ENCODE measurements at places on chromosomes 3 and 15. TPM values are rescaled to one million over a fixed set of nuclear protein-coding genes. Genes with fewer than 3 reads are reported as not detected.

GRCh38 chr3:161489395-161489794 lies 7.2 kb upstream of the OTOL1 start:
- DNase-seq = no peak
- H3K27ac ChIP-seq = no peak overlapping the region
- H3K4me1 ChIP-seq = no peaks in the 10 kb centered on the region
- H3K4me3 ChIP-seq = no peak overlapping the region
- no peaks in the 10 kb centered on the region for H3K36me3 ChIP-seq
- no peaks in the 10 kb centered on the region for H3K27me3 ChIP-seq

PP2D1 gene
- not detected for total RNA-seq

FGD5 gene
- total RNA-seq = 0.12 TPM

- H3K4me3 ChIP-seq = no peak overlapping the region
- DNase-seq = no peak
- no peaks in the 10 kb centered on the region for H3K27me3 ChIP-seq
- no peak overlapping the region for H3K27ac ChIP-seq
These were observed 208.4 kb downstream of the TIGIT start for GRCh38 chr3:114502204-114502603.

DNA sequence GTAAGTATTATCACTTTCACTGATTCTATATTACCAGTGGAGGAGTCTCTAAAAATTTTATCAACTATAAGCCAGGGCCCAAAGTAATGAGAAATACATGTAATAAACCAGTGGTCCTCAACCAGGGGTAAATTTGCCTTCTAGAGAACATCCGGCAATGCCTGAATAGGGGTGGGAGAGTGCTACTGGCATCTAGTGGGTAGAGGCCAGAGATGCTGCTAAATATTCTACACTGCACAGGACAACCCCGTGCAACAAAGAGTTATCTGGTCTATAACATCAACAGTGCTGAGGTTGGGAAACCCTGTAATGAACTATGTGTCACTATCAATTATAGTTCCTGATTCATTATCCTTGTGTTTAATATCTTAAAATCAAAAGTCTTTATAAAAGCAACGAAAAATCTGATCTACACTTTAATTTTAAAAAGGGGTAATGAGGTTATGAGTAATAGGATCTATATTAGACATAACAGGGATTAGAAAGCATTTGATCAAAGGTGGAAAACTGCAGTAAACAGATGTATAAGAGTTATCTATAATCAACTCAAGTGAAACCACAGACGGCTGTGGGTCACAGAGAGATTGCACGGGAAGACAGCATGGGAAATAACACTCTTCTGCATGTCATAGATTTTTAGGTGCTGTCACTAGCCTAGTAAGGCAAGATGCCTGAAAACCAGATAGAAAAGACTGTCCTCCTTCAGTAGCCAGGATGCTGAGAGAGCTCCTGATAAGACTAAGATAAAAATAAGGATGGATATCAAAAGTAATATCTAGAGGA lies 2.0 kb downstream of the LYSMD2 start:
- peak; percentile 41 for DNase-seq
- H3K27me3 ChIP-seq = no peaks in the 10 kb centered on the region
- peak overlapping the region; percentile 68 for H3K4me3 ChIP-seq
- H3K4me1 ChIP-seq = peaks cover 74% of the 10 kb centered on the region
- H3K36me3 ChIP-seq = no peaks in the 10 kb centered on the region

DNA sequence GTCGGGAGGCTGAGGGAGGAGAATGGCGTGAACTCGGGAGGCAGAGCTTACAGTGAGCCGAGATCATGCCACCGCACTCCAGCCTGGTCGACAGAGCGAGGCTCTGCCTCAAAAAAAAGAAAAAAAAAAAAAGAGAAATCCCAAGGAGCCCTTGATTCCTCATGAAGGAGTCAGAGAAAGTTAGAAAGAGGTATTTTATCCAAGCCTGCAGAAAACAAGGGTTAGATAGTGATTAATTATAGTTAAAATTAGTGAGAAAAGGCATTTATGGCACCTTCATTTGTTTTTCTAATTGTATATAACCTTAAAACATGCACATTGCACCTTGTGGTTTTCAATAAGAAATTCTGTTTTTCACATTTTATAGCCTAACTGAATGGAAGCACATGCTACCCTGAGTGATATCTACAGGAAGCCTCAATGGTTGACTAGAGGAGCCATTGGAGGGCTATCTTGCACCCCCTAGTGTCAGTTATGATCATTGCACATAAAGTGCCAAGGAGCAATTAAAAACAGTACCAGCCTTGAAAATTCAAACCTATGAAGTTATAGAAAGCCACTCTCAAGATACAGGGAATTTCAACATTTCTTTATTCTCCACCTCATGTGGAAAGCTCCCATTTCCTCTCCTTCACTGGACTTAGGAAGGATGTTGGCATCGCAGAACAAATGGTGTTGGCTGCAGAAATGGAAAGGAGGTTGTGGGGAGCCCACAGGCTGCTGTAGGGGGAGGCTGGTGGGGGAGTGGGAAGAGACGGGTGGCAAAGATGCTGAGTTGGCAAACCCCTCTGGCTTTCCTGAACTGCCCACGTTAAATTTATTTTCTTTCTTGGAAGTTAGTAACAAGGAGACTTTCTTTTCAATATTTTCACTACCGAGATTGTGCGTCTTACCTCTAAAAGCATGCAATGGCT lies 48.5 kb downstream of the ITGA11 start:
- H3K4me1 ChIP-seq = peaks cover 6% of the 10 kb centered on the region
- no peak overlapping the region for H3K27ac ChIP-seq
- H3K27me3 ChIP-seq = no peaks in the 10 kb centered on the region
- no peaks in the 10 kb centered on the region for H3K36me3 ChIP-seq
- H3K4me3 ChIP-seq = no peak overlapping the region
- peak; percentile 57 for DNase-seq

FBLN2 gene
- total RNA-seq = 3.6 TPM

DNA sequence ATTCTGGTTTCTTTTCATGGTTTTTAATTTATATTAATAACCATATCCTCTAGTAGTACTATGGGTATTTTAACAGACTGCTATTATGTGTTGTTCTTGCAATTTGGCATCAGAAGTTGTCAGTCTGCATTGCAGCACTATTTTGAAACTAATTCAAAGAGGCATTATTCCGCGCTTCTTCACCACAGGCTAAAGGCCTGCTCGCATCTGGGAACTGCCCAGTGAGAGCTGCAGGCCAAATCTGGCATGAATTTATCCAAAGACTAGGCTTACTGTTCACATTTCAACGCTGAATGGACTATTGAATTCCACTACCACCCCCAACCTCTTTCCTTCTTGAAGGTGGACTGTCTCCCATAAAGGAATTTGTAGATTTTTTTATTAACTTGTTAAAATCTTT lies 310.4 kb upstream of the NR2F2 start:
- no peak overlapping the region for H3K27ac ChIP-seq
- H3K4me1 ChIP-seq = no peaks in the 10 kb centered on the region
- no peak for DNase-seq
- no peaks in the 10 kb centered on the region for H3K27me3 ChIP-seq

ZNF660 gene
- 7.5 TPM for total RNA-seq

ANKRD28 gene
- 45.7 TPM for total RNA-seq
